ENCODE measurements at places on chromosomes 4 and X.

DNA sequence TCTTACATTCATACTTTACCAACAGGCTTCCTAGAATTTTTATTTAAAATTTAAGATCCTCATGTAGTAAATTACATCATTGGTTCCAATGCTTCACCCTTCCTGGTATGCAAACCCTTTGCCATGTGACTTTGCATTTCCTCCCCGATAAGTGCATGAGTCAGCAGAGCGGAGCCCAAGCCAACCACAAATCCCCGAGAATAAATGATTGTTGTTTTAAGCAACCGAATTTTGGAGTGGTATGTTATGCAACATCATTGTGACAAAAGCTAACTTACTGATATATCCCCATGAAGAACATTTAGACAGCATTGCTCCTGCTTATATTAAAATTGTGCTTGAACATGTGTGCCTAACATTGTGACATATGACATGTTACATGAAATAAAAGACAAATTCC is 199.4 kb upstream of the DDX53 start:
- no peak for DNase-seq

DNA sequence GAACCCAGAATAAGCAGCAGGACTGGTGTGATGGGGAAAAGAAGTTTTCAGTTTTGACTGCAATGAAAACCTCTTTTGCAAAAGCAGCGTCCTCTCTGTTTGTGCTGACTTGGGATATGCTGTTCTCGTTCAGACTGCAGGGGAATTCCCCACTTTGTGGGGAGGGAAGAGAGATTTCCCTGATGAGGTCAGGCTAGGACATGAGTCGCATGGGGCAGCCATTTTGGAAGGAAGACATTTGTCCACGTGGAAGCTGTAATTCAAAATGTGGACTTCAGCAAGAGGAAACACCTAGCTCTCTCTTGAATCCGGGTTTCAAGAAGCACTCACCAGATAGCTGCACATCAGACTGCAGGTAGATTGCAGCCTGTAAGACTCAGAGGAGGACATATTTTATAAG is 39.3 kb downstream of the ING2 start:
- no peak for DNase-seq

GRCh38 chrX:152573866-152574265 is 63.8 kb upstream of the GABRQ start:
- no peak for DNase-seq

DNA sequence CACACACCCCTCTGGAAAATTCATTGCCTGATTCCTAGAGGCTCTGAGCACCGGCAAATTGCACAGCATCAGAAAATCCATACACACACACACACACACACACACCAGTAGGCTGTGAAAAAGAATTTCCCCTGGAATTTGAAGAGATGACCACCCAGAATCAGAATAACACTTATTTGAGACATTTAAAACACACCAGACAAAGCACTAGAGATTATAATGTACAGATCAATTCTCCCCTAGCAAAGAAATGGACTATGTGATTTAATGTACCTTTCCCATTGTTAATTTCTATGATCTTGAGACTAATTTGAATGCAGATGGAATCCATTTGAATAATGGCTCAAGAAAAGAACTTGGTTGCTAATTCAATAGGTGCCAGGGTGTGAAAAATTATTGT is 399.3 kb downstream of the HNRNPD start:
- no peak for DNase-seq

- DNase-seq, result no peak
These were observed 19.6 kb downstream of the UVSSA start for GRCh38 chr4:1366371-1367229.

- DNase-seq, result no peak
These were observed 55.7 kb downstream of the DCHS2 start for GRCh38 chr4:154435895-154436294.

DNA sequence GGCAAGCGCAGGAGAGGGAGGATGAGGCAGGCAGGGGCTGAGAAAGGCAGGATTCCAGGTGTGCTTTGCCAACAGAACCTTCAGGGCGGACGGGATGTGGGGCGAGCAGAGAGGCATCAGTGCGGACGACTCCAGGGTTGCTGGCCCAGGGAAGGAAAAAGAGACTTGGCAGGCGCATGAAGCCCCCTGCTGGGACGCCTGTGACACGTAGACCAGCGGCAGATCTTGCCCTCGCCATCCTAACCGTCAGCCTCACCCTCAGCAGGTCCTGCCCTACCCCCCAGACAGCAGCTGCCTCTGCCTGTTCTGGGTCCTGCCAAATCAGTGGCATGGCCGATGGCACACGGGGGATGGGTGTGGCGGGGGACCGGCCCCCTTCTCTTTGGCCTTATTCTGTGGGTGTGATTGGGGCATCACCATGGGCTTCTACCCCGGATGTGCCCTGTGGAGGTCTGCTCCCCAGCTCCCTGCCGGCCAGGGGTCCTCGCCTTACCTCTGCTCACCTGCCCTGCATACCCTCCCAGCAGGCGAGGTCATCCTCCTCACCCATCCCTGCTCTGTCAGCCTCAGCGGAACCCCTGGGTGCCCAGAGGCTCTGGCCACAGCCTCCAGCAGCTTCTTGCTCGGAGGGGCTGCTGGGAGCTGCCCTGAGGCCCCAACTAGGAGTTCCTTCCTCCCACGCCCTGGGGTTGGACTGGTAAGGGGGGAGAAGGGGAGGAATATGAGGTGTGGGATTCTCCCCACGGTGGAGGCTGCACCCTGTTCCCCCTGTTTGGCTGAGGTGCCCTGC is 2.9 kb upstream of the SH3BP2 start:
- no peak for DNase-seq

DNA sequence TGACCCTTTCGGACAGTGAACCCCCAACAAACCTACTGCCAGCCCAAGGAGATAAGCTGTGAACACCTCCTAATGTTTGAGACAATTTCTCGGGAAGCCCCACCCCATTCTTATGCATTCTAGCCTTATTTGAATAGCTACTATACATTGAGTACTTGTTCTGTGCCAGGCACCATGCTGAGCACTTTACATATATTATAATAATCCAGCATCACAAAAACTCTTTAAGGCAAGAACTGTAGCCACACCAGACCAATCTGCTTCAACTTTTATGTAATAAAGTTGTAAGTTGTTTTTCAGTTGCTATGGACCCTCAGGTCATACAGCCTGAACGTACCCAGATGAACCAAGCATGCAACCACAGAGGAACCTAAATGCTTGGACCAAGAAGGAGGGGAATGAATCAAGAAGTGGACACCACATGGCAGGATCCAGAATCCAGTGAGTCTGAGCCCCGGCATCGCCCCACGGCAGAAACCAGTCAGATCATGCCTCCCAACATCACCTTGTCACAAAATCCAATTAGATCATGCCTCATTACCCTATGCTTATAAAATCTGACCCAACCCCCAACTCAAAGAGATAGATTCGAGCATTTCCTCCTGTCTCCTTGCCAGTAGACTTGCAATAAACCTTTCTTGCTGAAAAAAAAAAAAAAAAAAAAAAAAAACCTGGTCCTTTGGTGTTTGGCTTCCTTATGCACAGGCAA is 225.0 kb downstream of the QDPR start:
- DNase-seq, result no peak

DNA sequence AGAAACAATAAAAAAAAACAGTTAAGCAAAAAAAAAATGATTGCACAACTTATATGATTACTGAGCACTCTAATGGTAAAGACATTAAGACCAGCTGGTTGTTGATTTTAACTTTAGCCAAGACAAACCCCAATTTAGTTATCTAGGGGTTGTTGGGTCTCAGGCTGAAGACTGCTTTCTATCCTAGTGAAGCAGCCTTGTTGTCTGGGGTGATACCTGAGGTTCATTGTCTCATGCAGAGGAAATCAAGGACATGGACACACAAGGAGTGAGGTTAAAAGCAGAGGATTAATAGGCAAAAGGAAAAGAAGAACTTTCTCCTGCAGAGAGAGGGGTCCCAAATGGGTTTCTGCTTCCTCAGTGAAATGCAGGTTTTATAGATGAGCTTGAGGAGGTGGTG is 40.0 kb upstream of the CYP2U1 start:
- no peak for DNase-seq

DNA sequence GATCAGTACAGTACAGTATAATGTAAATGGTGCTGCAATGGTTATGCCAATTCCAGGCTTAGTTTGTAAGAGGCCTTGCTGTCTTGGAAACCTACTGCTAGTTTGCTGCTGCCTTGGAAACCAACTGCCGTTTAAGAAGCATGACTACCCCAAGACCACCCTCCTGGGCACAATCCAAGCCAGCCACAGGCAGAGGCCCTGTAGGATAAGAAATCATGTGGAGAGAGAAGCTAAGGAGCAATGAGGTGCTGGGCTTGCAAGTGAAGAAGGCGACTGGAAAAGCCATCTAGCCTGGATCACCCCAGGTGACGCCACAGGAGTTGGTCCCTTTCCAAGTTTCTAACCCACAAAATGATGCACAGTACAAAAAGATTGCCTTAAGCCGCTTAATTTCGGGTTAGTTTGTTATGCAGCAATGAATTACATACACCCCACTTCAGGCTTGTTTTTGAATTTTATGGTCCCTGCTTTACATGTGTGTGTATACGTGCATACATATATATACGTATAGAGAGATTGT is 16.9 kb downstream of the ZFP42 start:
- DNase-seq, result no peak

DNA sequence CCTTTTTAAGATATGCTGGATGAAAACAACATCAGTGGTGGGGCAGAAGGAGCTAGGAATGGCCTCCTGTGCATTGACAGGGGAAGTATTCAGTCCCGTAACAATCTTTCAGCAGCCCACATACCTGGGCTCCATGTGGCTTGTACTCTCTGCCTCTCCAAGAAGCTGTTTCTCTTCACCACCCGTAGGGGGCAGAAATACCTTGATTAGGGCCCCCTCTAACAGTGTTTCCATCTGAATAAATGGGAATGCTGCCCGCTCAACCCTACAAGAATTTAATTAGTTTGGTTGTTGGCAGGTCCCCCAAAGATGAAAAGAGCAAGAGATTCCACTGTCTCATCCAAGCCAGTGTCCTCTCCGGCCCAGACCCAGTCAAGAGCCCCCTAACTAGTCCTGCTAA is 155.2 kb downstream of the SMIM20 start:
- DNase-seq, result no peak

GRCh38 chr4:6235901-6236640 is 33.6 kb upstream of the WFS1 start:
- DNase-seq, result no peak

Data from stimulated activated naive CD4-positive, alpha-beta T cell (primary cell).